ENCODE measurements at places on chromosomes 1 and 21. TPM values are rescaled to one million over a fixed set of nuclear protein-coding genes. Genes with fewer than 3 reads are reported as not detected.

GRCh38 chr1:61210435-61211154 is 128.2 kb downstream of the NFIA start:
- DNase-seq = peak; percentile 24

DNA sequence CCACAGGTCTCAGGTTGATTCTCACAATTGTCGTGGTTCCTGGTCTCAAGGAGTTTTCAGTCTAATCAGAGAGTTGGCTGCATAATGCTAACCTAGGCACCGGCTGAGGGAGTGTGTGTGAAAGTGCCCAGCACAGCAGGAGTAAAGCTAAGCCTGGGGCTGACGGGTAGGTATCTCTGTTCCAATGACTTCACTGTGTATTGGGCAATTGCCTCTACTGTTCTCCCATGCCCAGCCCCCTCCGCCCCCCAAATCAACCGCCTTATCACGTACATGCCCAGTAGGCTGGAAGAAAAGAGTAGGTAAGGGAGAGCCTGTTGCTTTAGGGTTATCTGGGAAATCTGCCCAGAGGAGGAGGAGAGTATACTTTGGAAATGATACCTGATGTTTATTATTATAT is 54.7 kb downstream of the MRPS6 start:
- DNase-seq = no peak

DNA sequence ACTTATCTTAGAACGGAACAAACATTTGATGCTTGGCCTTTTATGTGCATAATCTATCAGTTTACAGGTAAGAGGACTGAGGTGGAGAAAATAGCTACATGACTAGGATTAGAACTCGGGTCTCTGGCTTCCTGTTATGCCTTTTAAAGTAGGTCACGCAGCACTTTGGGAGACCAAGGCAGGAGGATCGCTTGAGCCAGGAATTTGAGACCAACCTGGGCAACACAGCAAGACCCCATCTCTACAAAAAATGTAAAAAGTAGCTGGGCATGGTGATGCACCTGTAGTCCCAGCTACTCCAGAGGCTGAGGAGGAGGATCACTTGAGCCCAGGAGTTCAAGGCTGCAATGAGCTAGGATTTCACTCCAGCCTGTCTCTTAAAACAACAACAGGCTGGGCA is 81.9 kb upstream of the AKT3 start:
- no peak for DNase-seq

The FAM177B gene
- total RNA-seq = not detected

The PRSS38 gene
- total RNA-seq = not detected
